ENCODE measurements at places on chromosomes 2 and 18.

- no peak for DNase-seq
Measured at GRCh38 chr2:218188528-218188927, 21.8 kb upstream of the CXCR1 start.

DNA sequence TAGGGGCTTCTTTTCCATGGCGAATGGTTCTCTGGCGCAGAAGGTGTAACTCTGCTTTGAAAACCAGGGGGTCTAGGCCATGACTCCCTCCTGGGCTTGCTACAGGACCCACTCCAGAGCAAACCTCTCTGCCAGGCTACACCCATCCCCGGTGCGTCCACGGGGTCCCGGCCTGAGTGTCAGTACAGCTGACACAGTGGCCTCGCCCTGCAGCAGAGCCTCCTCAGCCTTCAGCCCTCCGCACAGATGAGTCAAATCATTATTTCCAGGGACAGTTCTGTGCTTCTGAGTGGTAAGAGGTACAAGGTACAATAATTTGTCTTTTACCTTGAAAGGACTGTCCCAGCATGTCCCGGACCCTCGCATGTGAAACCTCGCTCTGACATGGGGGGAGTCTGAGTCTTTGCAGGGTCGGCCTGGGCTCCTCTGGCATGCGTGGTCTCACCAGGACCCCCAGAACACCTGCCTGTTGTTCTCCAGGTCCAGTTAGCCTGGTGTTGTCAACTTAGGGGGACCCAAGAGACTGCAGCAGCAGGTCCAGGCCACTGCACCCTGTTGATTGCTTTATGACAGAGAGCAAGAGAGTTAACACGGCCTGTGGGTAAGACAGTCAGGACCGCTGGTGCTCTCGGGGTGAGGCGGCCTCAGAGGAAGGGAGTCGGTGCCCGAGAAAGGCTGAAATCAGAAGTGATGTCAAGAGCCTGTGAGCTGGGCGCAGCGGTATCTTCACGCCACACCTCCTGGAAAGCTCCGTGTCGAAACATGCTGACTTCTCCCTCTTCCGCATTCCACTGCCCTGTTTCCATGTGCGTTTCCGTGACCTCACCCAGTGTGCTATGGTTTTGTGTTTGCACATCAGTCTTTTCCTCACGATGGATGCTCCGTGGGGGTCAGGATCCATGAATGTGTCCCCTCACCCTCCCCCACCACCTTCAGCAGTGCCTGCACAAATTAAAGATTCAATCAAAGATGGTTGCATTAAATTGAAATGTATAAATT is 340.1 kb downstream of the EIPR1 start:
- DNase-seq: no peak

- no peak for DNase-seq
Measured at GRCh38 chr2:102269200-102269524, 42.2 kb upstream of the IL1RL1 start.

DNA sequence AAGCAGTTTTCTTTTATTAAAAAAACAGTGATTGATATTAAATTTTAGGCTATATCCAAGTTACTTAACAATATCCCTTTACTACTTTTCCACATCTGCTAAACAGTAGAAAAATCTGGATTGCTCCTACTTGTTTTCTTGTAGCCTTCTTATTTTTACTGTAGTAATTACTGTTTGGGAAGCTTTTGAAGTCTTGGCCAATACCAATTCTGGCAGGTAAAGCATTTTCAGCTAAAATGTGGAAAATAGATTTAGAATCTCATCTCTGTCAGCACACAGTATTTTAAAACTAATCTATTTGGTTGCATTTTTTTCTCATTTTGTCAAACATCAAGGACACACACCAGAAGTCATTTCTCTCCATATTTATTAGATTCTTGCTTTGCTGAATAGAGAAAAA is 1485.7 kb upstream of the PIK3C3 start:
- DNase-seq: no peak

DNA sequence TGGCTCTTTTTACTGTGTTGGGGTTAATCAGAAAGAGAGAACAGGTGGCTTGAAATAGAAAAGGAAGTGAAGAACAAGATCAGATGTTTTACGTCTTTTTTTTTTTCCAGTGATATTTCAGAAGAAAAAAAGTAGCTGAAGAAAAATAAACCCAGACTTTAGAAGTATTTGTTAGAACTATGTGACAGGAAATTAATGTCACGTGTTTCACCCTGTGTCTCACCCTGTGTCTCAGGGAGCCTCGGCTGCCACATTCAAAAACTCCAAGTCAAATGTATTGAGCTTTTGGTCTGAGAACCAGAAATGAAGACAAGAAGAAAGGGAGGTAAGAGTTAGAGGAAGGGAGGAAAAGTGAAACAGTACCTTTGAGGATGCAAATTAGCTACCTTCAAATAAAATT is 38.0 kb downstream of the AKAIN1 start:
- no peak for DNase-seq

DNA sequence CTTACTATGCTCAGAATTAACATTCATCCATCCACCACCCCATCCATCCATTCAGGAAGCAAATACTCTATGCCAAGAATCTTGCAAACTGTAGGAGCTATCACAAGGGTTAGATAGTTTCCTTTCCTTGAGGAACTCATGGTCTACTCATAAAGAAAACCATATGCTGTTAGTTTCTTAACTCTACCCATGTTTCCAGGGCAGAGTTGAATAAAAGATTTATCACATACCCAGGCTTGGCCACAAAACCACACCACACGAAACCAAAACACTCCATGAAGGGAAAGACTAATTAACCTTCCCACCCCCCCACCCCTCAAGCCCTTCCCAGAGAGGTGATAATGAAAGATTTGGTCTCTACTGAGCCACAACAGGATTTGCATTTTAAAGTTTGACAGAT is 23.7 kb upstream of the MSGN1 start:
- DNase-seq: no peak
